ENCODE measurements at places on chromosomes 12 and 14. TPM values are rescaled to one million over a fixed set of nuclear protein-coding genes. Genes with fewer than 3 reads are reported as not detected.

The RNASE1 gene
- polyA plus RNA-seq, result not detected

The SRGAP1 gene
- 3.1 TPM for polyA plus RNA-seq

The TMEM263 gene
- 25.9 TPM for polyA plus RNA-seq

The TEX52 gene
- polyA plus RNA-seq, result 0.05 TPM

The PDZRN4 gene
- not detected for polyA plus RNA-seq

The OTX2 gene
- not detected for polyA plus RNA-seq

The ADAM20 gene
- polyA plus RNA-seq, result 0.08 TPM

The CLEC6A gene
- not detected for polyA plus RNA-seq

The CSRP2 gene
- polyA plus RNA-seq, result 4.7 TPM

The P2RX7 gene
- 0.56 TPM for polyA plus RNA-seq

The GPRC5A gene
- 3.3 TPM for polyA plus RNA-seq

The SLC16A7 gene
- 0.99 TPM for polyA plus RNA-seq

The ACACB gene
- 6.2 TPM for polyA plus RNA-seq

The FOXN4 gene
- not detected for polyA plus RNA-seq

The ABCD2 gene
- polyA plus RNA-seq, result not detected

The TTC9 gene
- 0.30 TPM for polyA plus RNA-seq

The SLC2A3 gene
- 580 TPM for polyA plus RNA-seq

The KRT1 gene
- polyA plus RNA-seq, result not detected

The PPM1H gene
- 16.9 TPM for polyA plus RNA-seq
